ENCODE measurements at places on chromosomes 12 and 14.

DNA sequence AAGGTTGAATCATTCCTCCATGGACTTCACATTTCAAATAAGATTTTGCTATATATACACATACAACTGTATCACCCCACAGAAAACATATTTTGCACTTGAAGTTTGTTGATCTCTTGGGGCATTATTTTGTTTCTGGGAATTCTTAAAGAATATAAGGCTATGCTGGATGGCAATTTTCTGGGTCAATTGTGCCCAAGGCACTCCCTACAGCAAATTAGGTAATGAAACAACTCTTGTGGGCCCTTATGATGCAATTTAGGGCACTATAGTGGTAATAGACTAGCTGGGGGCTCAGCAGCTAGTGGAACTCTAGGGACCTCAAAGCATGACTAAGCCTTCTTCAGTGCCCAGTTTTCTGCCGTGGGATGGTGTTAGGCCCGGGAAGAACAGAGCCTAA, 444.4 kb downstream of the NRXN3 start:
- DNase-seq: no peak

- no peak for DNase-seq
Observed at GRCh38 chr14:70086685-70087379, 101.9 kb downstream of the SLC8A3 start.

GRCh38 chr12:94230357-94230905, 82.1 kb downstream of the PLXNC1 start:
- no peak for DNase-seq

DNA sequence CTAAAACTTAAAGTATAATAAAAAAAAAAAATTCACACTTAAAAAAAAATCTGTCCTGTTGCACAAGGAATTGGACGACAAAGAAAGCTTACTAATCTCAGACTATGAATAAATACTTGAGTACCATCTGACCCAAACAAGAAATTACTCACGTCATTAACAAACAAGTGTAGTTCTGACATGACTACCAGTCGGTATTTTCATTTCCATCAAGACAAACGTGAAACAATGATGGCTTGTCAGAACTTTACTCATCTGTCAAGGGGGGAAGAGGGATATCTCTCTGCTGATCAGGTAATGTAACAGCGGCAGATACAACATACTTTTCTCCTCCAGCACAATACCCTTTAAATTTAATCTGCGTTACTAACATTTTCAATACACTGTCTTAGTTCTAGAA, 78.3 kb downstream of the CDK17 start:
- DNase-seq: no peak

DNA sequence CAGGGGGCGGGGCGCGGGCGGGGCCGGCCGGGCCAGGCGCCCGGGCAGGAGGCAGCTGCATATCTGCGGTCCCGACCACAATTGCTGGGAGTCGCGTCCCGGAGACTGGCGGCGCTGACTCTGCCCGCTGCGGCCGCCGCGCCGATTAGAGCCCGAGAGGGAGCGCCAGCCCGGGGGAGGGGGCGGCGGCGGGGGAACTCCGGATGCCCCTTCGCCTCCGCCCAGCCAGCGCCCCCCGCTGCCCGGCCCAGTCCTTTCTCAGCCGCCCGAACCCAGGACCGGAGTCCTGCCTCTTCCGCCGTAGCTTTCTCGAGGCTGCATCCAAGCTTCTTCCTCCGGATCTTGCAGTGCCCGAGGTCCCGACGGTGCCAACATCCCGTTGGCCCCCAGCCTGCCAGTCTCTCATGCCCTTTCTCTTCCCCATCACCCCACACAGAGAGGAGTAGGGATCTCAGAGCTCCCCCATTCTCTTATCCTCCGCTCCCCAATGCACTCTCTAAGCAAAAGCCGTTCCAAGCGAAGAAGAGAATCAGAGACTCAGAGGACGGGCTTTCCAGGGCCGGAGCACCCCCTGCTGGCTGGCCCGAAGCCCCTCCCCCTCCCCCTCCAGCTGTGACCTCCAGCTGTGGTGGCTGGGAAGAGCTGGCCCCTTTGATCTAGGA, 8.8 kb upstream of the SP7 start:
- DNase-seq: no peak

All from DMS79 (cell line).